ENCODE measurements at places on chromosomes 11 and 22.

DNA sequence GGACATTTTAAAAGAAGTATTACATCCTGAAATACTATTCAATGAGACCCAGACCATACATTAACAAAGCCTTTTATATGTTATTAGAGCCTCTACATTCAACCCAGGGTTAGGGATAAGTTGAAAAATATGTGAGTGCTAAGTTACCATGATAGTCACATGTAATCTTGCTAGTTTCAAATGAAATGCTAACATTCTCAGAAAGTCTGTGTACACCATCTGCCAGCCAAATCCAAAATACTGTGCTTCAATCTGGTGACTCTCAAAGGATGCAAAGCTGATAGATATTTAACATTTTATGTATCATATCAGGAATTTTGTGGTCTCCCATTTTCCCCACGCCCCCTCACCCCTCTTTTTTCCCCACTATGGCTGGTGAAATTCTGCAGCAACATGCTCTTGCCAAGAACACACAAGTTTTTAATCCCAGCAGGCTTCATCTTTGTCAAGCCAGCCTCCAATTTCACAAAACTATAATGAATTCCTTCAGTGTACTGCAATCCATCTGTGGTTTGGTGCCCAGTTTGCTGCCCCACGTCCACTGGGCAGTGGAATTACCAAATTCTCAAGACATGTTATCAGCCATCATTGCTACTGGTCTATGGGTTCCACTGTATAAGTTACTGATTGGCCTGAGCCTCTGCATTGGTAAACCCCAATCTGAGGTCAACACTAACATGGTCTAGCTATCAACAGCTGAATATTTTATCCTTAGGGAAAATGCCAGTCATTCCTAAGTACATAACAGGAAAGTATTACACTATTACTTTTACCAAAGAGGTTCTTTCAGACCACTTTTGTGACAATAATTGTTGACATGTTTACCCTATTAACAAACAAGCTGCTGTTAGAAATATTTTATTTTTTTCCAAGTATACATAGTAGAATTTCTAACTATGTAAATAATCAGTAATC lies 1.5 kb upstream of the PICALM start:
- DNase-seq: no peak

DNA sequence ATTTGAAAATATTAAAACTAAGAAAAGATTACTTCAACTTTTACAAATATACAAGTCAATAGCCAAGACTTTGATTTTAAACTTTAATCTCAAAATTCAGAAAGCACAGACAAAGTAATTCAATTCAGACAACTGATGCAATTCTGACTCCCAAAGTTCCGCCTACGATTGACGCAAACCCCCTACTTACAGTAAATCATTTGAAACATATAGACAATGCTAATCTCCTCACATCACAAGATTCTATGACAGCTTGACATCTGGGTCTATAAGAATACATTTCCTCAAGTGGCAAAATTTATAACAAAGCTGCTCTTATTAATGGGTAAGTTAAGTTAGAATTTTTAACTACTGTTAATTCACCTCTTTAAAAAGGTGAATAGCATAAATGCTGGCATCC lies 75.2 kb downstream of the GUCY1A2 start:
- DNase-seq: no peak

- no peak for DNase-seq
Measured at GRCh38 chr11:96235751-96236150, 107.2 kb downstream of the MAML2 start.

GRCh38 chr11:46557684-46558151 lies 36.1 kb downstream of the AMBRA1 start:
- no peak for DNase-seq

GRCh38 chr11:77259641-77260040 lies 41.8 kb downstream of the GDPD4 start:
- DNase-seq: no peak

DNA sequence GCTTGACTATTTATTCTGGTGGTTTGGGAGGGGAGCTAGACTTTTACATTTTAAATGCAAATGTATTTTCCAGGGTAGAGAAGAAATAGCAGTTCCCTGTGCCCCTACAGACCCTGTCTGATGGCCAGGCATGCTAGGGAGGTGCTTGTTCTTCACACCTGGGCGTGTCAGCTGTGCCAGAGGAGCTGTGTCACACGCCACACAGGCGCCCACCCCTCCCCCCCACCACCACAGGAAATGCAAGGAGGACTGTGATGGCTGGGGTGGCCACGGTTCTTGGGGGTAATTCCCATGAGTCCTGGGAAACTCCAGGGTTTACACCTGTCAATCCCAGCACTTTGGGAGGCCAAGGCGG lies 82.2 kb downstream of the FLI1 start:
- no peak for DNase-seq

DNA sequence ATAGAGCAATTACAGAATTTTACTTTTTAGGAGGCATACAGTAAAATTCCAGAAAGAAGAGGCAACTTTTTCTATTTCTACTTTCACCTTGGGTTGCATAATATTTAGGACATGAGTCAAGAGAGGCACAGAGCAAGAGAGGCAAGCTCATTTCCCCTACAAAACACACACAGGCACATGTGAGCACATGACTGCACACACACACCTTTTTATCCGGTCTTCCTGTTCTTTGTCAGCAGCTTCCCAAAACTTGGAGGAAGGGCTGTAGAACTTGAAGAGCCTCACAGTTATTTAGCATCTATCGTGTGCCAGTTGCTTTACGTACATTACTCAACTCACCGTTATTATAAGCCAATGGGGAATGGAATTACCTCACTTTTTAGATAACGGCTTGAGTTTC lies 37.8 kb upstream of the CCDC179 start:
- no peak for DNase-seq

DNA sequence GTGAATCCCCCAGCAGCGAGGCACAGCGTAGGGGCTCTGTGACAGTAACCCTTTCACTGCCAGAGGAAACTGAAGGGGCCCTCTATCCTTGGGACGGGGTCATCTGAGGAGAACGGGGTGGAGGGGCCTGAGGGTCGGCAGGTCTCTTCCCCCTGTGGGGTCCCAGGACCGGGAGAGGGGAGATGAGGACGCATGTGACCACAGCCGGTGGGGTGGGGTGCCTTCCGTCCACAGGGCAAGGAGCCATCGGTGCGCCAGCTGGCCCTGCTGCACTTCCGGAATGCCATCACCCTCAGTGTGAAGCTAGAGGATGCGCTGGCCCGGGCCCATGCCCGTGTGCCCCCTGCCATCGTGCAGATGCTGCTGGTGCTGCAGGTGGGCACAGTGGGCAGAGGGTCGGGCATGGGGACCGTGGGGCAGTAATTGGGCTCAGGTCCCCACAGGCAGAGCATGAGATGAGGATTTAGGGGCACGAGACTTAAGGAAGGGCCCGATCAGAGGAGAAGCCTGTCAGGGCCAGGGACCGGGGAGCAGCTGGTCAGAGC lies 20.3 kb upstream of the ARHGAP8 start:
- no peak for DNase-seq

DNA sequence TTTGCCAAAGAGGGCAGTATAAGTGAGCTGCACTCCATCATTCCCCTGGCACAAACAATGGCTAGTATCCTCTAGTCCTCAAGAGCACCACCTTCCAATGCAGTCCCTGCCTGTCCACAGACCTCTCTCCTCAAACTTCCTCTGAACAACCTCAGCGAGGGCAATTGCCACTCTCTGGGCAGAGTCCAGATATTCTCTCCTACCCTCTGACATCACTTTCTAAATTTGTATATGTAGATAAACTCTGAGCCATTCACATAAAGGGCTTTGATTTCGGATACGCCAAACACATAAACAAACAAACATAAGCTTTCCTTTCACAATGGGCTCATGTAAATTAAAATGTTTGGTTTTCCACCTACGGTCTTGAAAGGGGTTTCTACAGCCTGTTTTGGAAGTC lies 3.0 kb upstream of the SLC43A3 start:
- DNase-seq: no peak

DNA sequence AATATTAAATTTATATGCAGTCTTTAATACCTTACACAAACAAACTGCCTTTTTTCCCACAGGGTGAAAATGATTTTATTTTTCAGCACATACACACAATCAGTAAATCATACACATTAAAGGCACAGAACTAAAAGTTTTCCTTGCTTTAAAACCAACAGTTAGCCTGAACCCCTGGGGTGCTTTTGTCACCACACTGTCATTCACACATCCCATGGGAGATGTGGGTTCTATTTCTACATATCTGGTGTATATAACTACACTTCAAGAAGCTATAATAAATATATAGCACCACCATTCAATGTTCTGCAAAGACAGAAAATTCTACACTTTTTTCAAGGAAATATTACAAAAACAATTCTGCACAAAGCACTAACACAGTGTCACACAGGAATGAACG lies 197.0 kb downstream of the GUCY1A2 start:
- DNase-seq: no peak

- DNase-seq: no peak
Measured at GRCh38 chr11:36432093-36432469, 78.0 kb downstream of the TRAF6 start.

DNA sequence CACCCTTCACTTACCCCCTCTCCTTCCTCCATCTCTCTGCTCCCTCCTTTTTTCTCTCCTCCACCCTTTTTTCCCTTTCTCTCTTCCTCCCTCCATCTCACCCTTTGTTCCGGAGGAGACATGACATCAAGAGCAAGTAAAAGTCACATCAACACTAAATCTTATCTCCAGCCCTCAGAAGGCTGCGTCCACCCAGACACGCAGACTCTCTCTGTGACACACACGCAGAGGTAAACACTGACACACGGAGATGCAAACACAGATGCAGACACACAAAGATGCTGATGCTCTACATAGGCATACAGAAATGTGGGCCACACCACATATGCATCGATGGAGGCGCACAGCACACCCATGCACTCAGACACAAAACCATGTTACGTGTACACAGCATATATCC lies 27.0 kb downstream of the NRXN2 start:
- no peak for DNase-seq

- DNase-seq: no peak
Measured at GRCh38 chr11:96317571-96317970, 25.4 kb downstream of the MAML2 start.

- DNase-seq: no peak
Measured at GRCh38 chr22:26443901-26444690, 15.0 kb downstream of the ASPHD2 start.

GRCh38 chr11:85627332-85627997 lies at the start of gene DLG2:
TSS of gene DLG2 (minus strand) at chr11:85627344.
- peak; percentile 14 for DNase-seq

GRCh38 chr11:104870910-104871309 lies 27.4 kb downstream of the CASP12 start:
- no peak for DNase-seq

DNA sequence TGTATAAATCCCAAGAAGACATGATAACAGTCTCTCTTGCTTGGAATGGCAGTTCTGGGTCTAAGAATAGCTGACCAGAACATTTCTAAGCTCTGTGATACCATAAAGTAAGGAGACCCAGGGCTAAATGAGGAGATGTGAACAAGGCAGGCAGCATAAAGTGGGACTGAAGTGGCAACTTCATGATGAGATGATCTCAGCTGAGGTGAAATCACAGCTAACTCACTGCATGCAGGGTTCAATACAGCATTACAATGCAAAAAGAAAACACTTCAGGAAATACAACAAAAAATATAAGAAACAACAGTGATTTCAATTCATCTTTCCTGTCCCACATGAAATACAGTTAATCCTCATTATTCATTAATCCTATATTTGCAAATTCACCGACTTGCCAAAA lies 44.6 kb downstream of the MRE11 start:
- no peak for DNase-seq

DNA sequence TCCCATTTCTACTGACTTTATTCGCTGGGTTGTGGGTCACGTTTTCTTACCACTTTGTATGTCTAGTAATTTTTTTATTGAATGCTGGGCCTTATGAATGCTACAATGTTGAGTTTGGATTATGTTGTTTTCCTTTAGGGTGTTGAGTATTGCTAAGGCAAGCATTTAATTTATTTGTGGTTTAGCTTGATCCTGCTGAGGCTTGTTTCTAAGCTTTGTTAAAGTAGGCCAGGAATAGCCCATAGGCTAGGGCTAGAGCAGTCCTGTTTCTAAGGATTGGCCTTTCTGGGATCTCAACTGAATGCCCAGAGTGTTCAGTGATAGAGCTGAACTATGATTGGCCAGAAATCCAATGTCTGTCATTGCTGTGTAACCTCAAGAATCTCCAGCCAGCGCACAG lies 56.1 kb upstream of the LDLRAD3 start:
- no peak for DNase-seq

DNA sequence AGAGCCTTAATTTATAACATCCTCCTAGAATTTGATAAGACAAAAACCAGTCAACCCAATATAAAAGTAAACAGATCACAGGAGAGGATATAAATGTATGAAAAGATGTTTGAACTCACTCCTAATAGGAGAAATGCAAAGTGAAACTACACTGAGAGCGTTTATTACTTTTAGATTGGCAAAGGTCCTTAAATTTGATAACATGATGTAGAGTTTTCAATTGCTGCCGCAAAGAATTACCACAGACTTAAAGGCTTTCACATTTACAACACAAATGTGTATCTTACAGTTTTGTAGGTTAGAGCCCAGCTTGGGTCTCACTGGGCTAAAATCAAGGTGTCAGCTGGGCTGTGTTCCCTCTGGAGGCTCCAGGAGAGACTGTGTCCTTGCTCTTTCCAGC lies 9.1 kb upstream of the POU2AF2 start:
- DNase-seq: no peak

- DNase-seq: no peak
Measured at GRCh38 chr11:61075891-61076290, 26.4 kb upstream of the CD5 start.

DNA sequence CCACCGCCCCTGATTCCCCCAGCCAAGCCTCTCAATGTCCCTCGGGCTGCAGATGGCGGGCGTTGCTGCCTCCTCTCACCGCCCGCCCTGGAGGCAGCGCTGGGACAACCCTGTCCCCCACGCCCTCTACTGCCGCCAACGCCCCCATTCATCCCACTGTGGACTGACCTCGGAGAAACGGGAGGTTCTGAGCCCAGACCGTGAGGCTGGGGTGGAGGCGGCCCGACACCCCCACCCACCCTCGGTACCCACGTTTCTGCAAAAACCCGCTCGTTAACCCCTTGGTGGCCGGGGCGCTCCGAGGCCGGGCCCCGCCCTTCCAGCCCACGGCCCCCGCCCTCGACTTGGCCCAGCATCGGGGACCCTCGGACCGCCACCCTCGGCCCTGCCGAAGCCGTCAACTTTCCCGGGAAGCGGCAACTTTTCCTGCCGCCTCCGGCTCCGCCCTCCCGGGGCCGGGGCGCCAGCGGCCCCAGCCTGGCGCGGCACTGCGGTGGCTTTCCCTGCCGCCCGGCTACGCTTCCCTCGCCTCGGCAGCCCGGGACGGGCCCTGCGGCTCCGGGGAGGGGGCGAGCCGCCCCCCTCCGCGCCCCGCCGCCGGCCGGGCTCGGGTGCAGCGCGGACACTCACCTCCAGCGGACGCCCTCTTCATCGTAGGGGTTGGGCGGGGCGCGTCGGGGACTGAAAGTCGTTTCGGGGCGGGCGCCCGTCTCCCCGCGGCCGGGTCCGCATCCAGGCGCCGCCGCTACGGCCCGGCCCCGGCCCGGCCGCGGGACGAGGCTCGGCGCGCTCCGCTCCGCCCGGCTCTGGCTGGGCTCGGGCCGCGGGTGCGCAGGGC lies 458 bp downstream of the RTN4R start:
- DNase-seq: no peak

GRCh38 chr11:128734103-128734831 lies 40.4 kb downstream of the FLI1 start:
- DNase-seq: no peak
